ENCODE measurements at places on chromosomes 2 and 18.

DNA sequence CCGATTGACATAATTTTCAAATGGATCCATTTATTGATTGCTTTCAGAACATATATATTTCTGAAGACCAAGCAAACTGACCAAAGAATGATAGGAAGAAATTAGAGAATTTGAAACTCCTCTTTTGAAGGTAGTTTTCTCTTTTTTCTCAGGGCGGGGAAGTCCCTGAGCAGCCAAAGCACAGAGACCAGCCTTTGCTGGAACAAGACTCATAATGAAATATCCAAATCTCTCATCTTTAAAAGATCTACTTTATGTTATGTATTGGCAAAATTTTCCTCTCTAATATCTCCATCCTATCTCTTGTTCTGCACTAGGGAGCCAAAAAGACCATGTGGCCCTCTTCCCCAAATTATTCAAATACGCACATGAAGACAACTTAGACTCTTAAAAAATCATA is 379.0 kb upstream of the TCF4 start:
- DNase-seq = no peak

GRCh38 chr2:50148632-50149031 is 883.3 kb downstream of the NRXN1 start:
- DNase-seq = no peak

- peak; percentile 22 for DNase-seq
Observed at GRCh38 chr2:143682436-143683055, 553.3 kb downstream of the ARHGAP15 start.

DNA sequence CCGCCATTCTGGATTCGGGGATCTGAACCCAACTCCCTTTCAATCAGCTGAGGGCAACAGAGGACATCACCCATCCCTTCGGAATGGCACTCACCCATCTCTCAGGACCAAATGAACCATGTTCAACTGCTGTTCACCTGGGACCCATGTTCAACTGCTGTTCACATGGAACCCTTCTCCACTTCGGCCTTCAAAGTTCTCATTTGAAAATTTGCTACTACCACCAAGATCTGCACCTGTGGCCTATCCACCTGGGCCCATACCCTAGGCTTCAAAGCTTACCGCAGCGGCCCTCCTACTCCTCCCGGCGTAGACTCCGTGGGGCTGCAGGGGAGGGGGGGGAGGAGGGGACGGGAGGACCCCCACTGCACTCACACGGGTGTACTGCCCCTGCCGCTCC is 119.2 kb upstream of the ANKRD30BL start:
- no peak for DNase-seq

DNA sequence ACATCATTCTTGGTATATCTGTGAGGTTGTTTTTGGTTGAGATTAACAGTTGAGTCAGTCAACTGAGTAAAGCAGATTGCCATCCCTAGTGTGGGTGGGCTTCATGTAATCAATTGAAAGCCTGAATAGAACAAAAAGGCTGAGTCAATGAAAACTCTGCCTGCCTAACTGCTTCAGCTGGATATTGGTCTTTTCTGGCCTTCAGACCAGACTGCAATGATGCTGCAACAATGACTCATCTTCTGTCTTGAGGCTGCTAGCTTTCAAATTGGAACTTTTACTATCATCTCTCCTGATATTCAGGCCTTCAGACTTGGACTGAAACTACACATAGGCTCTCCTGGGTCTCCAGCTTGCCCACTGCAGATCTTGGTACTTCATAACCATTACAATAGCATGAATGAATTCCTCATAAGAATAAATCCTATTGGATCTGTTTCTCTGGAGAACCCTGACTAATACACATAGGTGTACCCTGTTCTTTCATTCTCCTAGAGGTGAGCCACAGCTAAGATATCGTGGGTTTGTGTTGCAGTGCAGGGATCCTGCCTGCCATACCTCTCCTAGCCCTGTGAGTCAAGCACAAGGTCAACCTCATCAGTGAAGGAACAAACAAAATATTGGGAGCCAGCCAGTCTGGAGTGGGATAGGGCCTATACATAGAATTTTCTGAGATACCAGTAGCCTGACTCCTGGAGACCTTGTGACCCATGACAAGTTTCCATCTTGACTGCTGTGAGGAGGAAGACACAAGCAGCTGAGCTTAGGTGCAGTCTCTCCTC is 473.8 kb downstream of the DCC start:
- no peak for DNase-seq

GRCh38 chr18:48296581-48296980 is 112.6 kb downstream of the ZBTB7C start:
- no peak for DNase-seq

DNA sequence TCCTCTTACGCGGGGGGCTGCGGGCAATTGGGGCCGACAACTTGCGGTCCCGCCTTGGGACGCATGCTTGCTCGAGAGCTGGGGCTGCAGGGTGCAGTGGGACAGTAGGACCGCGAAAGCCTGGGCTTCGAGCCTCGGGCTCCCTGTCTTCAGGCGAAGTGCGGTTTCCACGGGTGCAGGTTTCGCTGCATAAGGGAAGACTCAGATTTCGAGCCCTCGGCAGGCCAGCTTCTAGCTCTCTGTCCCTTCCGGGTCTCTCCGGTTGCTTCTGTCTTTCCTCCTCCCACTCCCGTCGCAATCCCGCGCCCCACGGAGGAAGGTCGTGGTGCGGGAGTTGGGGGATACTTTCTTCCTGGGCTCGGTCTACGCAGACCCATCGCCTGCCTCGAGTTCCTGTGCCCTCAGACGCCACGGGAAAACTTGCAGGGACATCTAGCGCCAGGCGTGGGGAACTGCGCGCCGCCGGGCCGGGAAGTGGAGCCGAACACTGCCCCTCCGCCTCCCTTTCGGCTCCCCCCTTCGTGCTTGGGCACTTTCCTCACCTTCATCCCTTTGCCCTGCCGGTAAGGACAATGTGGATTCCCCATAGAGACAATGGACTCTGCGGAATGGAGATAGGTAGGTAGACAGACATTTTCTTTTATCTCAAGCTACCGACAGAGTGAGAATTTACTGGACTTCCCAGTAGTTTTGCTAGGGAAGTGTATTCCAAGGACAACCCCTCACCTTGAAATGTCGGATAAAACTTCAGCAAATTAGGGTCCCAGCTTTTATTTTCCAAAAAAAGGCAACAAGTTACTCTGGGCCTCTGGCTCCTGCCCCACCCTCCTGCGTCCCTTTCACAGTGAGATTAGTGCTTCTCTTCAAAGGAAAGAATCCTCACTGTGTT is 4.2 kb upstream of the HOXD13 start:
- DNase-seq = peak; percentile 37

GRCh38 chr2:151556121-151556520 is 146.4 kb downstream of the RIF1 start:
- no peak for DNase-seq

GRCh38 chr2:104428155-104428554 is 425.8 kb upstream of the POU3F3 start:
- no peak for DNase-seq

DNA sequence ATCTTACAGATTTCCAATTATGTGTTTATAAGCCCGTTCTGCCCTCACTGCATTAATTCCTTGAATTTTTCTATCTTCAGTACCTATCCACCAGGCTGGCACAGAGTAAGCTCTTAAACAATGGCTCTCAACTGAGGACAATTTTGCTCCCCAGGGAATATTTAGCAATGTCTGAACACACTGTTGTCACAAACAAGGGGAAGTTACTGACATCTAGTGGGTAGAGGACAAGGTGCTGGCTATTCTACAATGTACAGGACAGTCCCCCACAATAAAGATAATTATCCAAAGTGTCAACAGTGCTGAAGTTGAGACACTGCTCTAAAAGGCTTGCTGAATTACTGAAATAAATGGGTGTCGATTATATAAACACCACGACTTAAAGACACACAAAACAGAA is 5.0 kb downstream of the NDUFS1 start:
- peak; percentile 28 for DNase-seq

DNA sequence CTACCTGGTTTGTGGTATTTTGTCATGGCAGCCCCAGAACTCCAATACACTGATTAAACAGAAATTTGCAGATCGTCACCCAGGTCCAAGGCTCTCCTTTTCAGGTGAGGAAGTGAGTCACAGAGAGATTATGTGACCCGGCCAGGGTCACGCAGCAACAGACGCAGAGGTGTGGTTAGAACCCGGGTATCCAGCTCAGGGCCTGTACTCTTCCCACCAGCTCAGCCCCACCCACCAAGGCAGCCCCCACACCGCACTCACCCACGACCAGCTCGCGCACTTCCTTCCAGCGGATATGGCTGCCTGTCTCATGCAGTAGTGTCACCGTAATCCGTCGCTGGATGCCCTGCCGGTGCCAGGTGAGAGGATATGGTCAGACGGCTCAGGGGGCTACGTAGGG is 48.1 kb downstream of the AQP12A start:
- no peak for DNase-seq

- no peak for DNase-seq
Observed at GRCh38 chr2:86397986-86398385, 43.2 kb upstream of the KDM3A start.

DNA sequence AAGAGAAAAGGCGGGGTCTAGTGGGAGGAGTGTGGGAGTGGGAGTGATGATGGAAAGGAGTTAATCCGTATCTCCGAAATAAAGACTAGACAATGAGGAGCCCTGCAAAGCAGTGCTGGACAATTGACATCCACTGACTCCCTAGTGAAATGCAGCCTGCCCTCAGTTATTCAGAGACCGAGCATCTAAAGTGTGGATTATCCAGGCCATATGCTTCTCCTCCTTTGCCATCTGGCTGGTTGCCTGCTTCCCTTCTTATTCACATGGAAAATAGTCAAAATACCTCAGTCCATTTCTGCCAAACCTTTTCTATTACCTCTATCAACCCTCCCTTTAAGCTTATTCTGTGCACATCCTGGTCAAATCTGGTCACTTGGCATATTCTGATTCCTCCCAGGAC is 288.8 kb upstream of the SIX3 start:
- DNase-seq = no peak

GRCh38 chr18:23838801-23839366 is 149.6 kb downstream of the LAMA3 start:
- no peak for DNase-seq

DNA sequence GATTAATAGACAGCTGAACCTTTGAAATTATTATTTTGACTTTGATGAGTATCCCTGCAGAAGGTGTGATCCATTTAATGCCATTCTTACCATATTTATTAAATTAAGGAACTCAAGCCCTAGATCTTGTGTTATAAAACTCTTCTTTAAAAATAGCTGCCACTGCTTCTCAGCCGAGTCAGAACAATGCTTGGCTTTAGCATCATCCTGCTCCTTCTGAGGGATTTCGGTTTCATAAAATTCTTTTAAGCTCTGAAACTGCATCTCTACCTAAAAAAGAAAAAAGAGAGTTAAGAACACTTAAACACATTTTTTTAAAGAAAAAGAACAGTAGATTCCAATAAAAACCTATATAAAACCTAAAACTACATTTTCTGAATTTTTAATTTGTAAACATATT is 70.7 kb upstream of the TTN start:
- no peak for DNase-seq

DNA sequence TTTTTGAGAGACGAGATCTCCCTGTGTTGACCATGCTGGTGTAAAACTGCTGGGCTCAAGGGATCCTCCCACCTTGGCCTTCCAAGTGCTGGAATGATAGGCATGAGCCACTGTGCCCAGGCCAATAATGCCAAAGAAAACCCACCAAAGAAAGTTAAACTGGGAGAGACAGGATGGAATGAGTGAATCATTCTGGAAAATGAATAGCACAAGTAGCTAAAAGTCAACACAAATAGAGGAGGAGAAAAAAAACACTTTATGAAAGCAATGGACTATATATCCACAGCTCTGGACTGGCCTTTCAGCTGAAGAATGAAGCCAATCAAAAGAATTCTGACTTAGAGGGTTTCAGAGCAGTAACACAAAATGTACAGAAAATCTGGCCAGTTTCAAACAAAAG is 23.9 kb downstream of the IAH1 start:
- no peak for DNase-seq

DNA sequence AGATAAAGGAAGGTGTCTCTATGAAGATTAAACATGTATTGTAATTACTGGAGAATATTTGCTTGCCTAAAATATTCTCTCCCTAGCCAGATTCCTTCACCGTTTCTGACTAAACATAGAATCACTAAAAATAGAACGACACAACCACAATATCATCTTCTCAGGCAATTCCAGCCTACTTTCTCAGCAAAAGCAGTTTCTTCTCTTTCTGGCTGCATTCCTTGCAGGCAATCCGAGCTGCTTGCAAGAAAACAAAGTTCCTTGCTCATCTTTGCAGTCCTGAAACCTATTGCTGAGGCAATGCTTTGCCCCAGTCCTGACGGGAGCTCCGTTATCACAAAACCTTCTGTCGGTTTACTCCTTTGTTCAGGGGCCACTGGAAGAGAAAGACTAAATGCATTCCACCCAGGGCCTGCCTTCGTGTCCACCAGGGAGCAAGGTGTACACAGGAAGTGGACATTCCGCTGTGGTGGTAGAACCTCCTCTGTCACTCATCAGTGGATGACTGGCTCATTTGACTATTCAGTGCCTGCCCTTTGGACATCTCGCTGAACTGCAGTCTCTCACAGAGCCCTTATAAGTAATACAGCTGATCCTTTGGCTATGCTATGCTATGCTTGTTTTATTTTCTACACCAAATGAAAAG is 239.2 kb upstream of the DOK6 start:
- DNase-seq = no peak

- peak; percentile 19 for DNase-seq
Observed at GRCh38 chr18:44556296-44556695, 124.4 kb upstream of the SETBP1 start.

DNA sequence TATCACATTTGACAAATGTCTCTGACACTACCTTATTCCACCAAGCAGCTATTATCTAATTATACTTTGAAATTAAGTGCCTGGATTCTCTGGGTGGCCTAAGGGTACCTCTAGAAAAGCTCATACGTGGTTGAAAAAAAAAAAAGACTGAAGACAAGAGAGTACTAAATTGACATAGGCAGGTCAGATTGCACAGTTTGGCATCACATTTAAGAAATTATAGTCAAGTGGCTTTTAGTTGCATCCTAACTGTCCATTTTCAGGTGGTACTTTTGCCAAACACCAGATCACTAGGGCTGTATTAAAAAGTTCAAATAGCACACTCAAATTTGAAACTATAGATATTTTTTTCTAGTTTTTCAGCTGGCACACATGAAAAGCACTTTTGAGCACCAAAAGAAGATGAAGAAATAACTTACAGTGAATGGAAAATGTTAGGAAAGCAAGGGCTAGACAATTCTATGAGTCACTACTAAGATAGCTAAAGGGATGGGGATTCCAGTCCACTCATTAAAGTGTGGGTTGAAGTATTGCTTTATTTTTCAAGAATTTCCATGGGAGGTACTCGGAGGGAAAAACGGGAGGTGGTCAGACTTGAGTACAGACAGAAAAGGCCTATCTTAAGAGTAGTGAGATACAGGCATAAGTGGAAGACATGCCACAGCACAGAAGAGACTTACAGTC is 106.5 kb upstream of the COL5A2 start:
- DNase-seq = no peak

GRCh38 chr2:130871843-130872740 is 35.4 kb downstream of the ARHGEF4 start:
- DNase-seq = no peak
